ENCODE measurements at places on chromosomes 5 and 9. TPM values are rescaled to one million over a fixed set of nuclear protein-coding genes. Genes with fewer than 3 reads are reported as not detected.

SLC4A9 gene
- not detected for total RNA-seq

ACER2 gene
- 5.6 TPM for total RNA-seq

TAF11L5 gene
- total RNA-seq = not detected

NACC2 gene
- total RNA-seq = 8.6 TPM

- no peaks in the 10 kb centered on the region for H3K27me3 ChIP-seq
- no peak for DNase-seq
- no peak overlapping the region for H3K27ac ChIP-seq
These were observed 133.6 kb downstream of the ATG10 start for GRCh38 chr5:82105457-82105856.

PDE6A gene
- total RNA-seq = not detected

- H3K4me1 ChIP-seq = peaks cover 13% of the 10 kb centered on the region
- H3K27me3 ChIP-seq = peaks cover 59% of the 10 kb centered on the region
- H3K4me3 ChIP-seq = no peak overlapping the region
- no peak overlapping the region for H3K27ac ChIP-seq
- DNase-seq = no peak
- no peaks in the 10 kb centered on the region for H3K36me3 ChIP-seq
These were observed 29.6 kb downstream of the PAX5 start for GRCh38 chr9:37004424-37004935.

DNA sequence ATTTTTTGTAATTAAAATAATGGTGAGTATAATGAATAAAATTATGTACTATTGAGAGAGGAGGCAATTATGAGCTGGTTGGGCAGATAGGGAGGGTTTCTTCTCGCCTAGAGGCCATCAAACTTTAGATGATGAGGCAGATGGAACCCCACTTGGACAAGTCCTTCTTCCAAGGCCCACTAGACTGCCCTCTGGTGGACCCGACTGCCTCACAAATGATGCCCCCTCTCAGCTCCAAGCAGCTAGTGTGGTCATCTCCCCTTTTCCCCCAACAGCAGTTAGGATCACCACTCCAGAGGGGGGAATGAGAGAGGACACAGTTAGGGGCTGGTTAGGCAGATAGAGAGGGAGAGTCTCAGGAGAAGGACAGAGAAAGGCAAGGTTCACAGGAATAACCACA lies 348.0 kb upstream of the CDH18 start:
- no peak overlapping the region for H3K27ac ChIP-seq
- no peak overlapping the region for H3K4me3 ChIP-seq
- H3K36me3 ChIP-seq = peaks cover 3% of the 10 kb centered on the region
- no peak for DNase-seq
- H3K4me1 ChIP-seq = no peaks in the 10 kb centered on the region

GRCh38 chr9:134287591-134288491 lies 38.4 kb upstream of the RXRA start:
- DNase-seq = no peak
- no peaks in the 10 kb centered on the region for H3K36me3 ChIP-seq
- peaks cover 8% of the 10 kb centered on the region for H3K4me1 ChIP-seq
- no peak overlapping the region for H3K4me3 ChIP-seq
- H3K27ac ChIP-seq = no peak overlapping the region

- DNase-seq = no peak
- H3K27ac ChIP-seq = no peak overlapping the region
- no peaks in the 10 kb centered on the region for H3K27me3 ChIP-seq
- no peaks in the 10 kb centered on the region for H3K36me3 ChIP-seq
- no peaks in the 10 kb centered on the region for H3K4me1 ChIP-seq
These were observed 9.3 kb downstream of the STOM start for GRCh38 chr9:121360601-121361374.

- DNase-seq = no peak
- no peak overlapping the region for H3K4me3 ChIP-seq
- H3K27me3 ChIP-seq = no peaks in the 10 kb centered on the region
- peaks cover 25% of the 10 kb centered on the region for H3K36me3 ChIP-seq
These were observed 75.2 kb downstream of the LMNB1 start for GRCh38 chr5:126852091-126852571.

C5orf58 gene
- not detected for total RNA-seq

CPLANE1 gene
- total RNA-seq = 25.8 TPM

- H3K4me1 ChIP-seq = peaks cover 62% of the 10 kb centered on the region
- H3K4me3 ChIP-seq = peak overlapping the region; percentile 50
- H3K36me3 ChIP-seq = peaks cover 3% of the 10 kb centered on the region
- H3K27ac ChIP-seq = peak overlapping the region; percentile 45
- H3K27me3 ChIP-seq = no peaks in the 10 kb centered on the region
- DNase-seq = no peak
These were observed 249.0 kb upstream of the ZNF608 start for GRCh38 chr5:124995421-124995820.

DNA sequence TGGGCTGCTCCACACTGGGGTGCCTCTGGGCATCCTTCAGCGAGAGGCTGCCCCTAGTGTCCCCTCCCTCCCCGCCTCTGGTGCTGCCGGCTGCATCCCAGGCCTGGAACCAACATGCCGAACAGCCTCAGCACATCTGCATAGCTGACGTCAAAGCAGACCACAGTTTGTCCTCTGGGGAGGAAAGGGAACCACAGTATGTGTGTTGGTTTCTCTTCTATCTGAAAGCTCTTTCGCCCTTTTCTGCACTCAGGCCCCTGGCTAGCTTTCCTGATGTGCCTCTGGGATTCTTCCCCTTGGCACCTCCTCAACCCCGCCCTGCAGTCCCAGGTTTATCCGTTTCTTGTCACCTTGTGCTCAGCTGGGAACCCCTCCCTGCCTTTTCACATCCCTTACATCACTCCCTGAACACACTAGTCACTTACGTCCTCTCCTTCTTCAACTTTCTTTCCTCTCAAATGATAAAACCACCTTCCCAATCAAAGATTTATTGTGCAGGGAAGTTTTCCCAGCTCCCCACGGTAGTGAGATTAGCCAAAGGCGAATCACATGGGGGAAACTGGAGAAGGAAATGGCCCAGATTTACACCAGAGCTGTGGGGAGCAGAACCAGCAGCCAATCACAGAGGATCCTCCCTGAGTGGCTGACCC lies 35.5 kb upstream of the B4GALT1 start:
- H3K4me1 ChIP-seq = no peaks in the 10 kb centered on the region
- no peak overlapping the region for H3K4me3 ChIP-seq
- DNase-seq = no peak
- no peak overlapping the region for H3K27ac ChIP-seq
- peaks cover 44% of the 10 kb centered on the region for H3K27me3 ChIP-seq

S100Z gene
- total RNA-seq = not detected

TEX48 gene
- total RNA-seq = not detected

DNA sequence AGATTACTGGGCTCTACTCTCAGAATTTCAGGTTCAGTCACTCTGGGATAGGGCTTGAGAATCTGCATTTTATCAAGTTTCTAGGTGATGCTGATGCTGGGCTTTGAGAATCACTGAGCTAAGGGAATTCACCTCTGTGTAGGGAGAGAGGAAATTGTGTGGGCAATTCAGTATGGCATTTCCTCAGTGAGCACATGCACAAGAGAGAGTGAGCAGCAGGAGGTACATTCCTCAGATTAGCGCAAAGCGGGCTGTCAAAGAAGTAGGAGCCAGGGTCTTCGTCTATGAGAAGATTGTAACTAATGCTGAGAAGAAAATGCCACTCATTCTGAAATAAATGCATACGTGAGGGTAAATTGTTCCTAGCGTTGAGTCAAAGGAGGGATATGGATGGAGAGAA lies 175.9 kb downstream of the KIF4B start:
- DNase-seq = no peak
- peaks cover 3% of the 10 kb centered on the region for H3K36me3 ChIP-seq
- no peak overlapping the region for H3K4me3 ChIP-seq
- H3K4me1 ChIP-seq = no peaks in the 10 kb centered on the region

GRCh38 chr9:32706004-32706724 lies 70.7 kb upstream of the TAF1L start:
- no peak for DNase-seq
- H3K36me3 ChIP-seq = peaks cover 3% of the 10 kb centered on the region
- H3K4me1 ChIP-seq = no peaks in the 10 kb centered on the region
- H3K4me3 ChIP-seq = no peak overlapping the region
- H3K27ac ChIP-seq = no peak overlapping the region

TTLL11 gene
- 9.1 TPM for total RNA-seq

DNA sequence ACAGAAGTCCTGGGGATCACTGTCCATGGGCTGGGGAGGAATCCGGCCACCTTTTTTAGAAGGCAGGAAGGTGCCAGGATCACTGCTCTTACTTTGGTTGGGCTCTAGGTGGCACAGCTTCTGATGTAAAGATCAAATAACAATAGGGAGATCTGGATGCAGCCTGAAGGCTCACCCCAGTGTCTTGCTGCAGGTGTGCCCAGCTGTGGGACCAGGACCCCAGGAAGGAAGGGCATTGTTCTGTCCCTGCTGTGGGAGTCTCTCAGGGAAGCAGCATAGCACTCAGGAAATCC lies 69.6 kb downstream of the DAB2IP start:
- H3K4me3 ChIP-seq = no peak overlapping the region
- DNase-seq = no peak
- no peaks in the 10 kb centered on the region for H3K36me3 ChIP-seq
- peaks cover 68% of the 10 kb centered on the region for H3K4me1 ChIP-seq

PKD2L2 gene
- total RNA-seq = not detected

DNA sequence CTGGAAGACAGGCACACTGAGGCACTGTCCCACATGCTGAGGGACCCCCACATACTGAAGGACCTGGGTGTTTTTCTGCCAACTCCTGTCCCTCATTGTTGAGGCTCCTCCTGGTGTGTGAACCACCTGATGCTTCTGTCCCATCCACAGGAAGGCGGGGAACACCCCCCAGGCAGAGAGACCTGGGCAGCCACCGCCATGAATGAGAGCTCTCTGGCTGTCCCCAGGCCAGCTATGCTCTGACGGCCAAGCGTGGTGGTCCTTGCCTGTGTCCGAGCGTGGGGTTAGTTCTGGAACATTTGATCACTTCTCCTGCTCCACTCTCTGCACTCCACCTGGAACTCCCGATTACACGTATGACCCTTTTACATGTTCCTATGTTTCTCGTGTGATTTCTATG lies 11.9 kb upstream of the LRRC14B start:
- peaks cover 3% of the 10 kb centered on the region for H3K36me3 ChIP-seq
- H3K27me3 ChIP-seq = no peaks in the 10 kb centered on the region
- no peaks in the 10 kb centered on the region for H3K4me1 ChIP-seq
- H3K27ac ChIP-seq = no peak overlapping the region
- H3K4me3 ChIP-seq = no peak overlapping the region

DNA sequence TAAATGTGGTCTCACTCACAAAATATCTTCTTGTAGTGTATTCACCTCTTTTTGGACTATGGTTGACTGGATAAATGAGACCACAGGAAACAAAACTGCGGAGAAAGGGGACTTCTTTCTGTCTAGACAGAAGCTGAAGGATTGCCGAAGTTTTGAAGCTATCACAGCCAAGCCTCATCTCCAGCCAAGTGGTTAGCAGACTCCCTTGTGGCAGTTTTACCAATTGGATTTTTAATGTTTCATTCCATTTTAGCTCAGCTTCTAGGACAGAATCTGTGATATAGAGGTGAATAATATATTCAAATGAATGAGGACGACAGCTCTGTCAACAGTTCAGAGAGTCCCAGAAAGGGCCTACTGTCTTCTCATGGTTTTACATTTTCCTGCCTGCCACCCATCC lies 215.7 kb upstream of the ZNF608 start:
- no peaks in the 10 kb centered on the region for H3K27me3 ChIP-seq
- peaks cover 28% of the 10 kb centered on the region for H3K4me1 ChIP-seq
- peaks cover 4% of the 10 kb centered on the region for H3K36me3 ChIP-seq
- DNase-seq = no peak

DNA sequence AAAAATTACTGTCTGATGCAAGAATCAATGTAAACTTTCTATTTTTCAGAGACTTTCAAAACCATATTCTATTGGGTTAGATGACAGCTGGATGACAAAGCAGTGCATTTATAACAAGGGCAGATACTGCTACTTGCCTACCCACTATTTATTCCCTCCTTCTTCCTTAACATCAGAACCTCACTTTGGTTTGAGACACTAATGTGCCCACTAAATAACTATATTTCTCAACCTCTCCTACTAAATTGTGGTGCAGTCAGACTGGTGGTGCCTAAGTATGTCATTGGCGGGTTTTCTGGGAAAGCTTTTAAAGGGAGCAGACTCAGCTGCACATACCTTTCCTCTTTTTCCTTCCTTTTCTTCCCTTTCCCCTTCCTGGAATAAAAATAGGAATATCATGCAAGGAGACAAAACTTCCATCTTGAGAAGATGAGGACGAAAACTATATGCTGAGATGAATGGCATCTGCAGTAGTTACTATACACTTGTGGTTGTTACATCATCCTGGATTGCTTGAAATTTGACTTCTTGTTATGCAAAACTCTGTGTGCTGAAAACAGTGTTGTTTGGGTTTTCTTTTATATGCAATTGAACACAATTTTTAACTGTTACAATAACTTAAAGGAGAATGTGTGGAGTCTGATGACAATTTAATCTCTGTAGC lies 43.8 kb downstream of the PRR16 start:
- H3K27ac ChIP-seq = no peak overlapping the region
- H3K4me3 ChIP-seq = no peak overlapping the region
- H3K36me3 ChIP-seq = no peaks in the 10 kb centered on the region
- H3K27me3 ChIP-seq = no peaks in the 10 kb centered on the region

DNA sequence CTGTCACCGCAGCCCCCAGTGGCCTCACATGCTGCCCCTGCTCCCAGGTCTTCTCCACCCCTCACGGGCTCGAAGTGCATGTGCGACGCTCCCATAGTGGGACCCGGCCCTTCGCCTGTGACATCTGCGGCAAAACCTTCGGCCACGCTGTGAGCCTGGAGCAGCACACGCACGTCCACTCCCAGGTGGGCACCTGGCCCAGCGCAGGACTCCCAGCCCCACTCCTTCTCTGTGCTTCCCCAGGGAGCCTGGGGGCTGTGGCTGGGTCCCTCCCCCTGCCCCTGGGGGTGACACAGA lies 10.5 kb downstream of the GFI1B start:
- H3K4me1 ChIP-seq = no peaks in the 10 kb centered on the region
- peaks cover 11% of the 10 kb centered on the region for H3K27me3 ChIP-seq
- no peak for DNase-seq
- no peaks in the 10 kb centered on the region for H3K36me3 ChIP-seq
- H3K4me3 ChIP-seq = no peak overlapping the region
- no peak overlapping the region for H3K27ac ChIP-seq

ENHO gene
- total RNA-seq = 12.0 TPM

FBP2 gene
- total RNA-seq = not detected

DNA sequence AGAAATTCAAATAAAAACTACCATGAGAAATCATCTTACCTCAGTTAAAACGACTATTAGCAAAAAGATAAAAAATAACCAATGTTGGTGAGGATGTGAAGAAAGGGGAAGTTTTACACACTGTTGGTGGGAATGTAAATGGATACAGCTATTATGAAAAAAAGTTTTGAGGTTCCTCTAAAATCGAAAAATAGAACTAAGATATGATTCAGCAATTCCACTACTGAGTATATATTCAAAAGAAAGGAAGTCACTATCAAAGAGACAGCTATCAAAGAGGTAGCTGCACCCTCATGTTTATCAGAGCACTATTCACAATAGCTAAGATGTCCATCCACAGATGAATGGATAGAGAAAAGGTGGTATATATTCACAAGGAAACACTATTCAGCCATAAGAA lies 1888.4 kb downstream of the MAT2B start:
- no peak overlapping the region for H3K27ac ChIP-seq
- no peak for DNase-seq
- H3K4me3 ChIP-seq = no peak overlapping the region
- no peaks in the 10 kb centered on the region for H3K27me3 ChIP-seq
- H3K4me1 ChIP-seq = no peaks in the 10 kb centered on the region
- H3K36me3 ChIP-seq = no peaks in the 10 kb centered on the region

All from neural crest cell (in vitro differentiated cells).